ENCODE measurements at places on chromosomes 3 and 15.

- DNase-seq: no peak
Observed at GRCh38 chr15:98870788-98871187, 136.8 kb downstream of the PGPEP1L start.

GRCh38 chr15:66611257-66612053 lies 45.7 kb upstream of the LCTL start:
- no peak for DNase-seq

- no peak for DNase-seq
Observed at GRCh38 chr3:131898346-131898745, 136.5 kb downstream of the CPNE4 start.

GRCh38 chr15:83046558-83047127 lies 20.4 kb downstream of the BTBD1 start:
- no peak for DNase-seq
